ENCODE measurements at places on chromosomes 11 and 22. TPM values are rescaled to one million over a fixed set of nuclear protein-coding genes. Genes with fewer than 3 reads are reported as not detected.

Gene CATSPERZ
- total RNA-seq = not detected

Gene THOC5
- 40.5 TPM for total RNA-seq

Gene TMEM45B
- total RNA-seq = not detected

Gene BCO2
- total RNA-seq = 1.2 TPM

Gene RFPL3
- not detected for total RNA-seq

Gene TOMT
- not detected for total RNA-seq

Gene RIN1
- total RNA-seq = 31.7 TPM

Gene CD3D
- total RNA-seq = not detected

Gene VPREB1
- not detected for total RNA-seq

Gene OR52N4
- 0.39 TPM for total RNA-seq

Gene OR8A1
- total RNA-seq = not detected

Gene CABP7
- under 0.01 TPM for total RNA-seq

Gene HBG1
- total RNA-seq = not detected

Gene TBX10
- total RNA-seq = not detected

Gene OR5D13
- total RNA-seq = not detected

Gene MRGPRX4
- not detected for total RNA-seq

Gene KRTAP5-11
- total RNA-seq = not detected

Gene ADAMTS15
- total RNA-seq = 0.33 TPM

Gene AIFM3
- total RNA-seq = 2.0 TPM

Gene OR4B1
- not detected for total RNA-seq

Gene KCNE3
- 0.22 TPM for total RNA-seq

Gene OR10D3
- total RNA-seq = not detected

Gene OR52E8
- not detected for total RNA-seq

Gene OR8G5
- not detected for total RNA-seq

Gene HEPN1
- total RNA-seq = not detected

Gene DPAGT1
- total RNA-seq = 20.0 TPM

Gene DEPDC7
- 38.9 TPM for total RNA-seq

Gene CLCF1
- total RNA-seq = 17.8 TPM
